ENCODE measurements at places on chromosomes 16 and 17.

GRCh38 chr16:79282806-79283205 lies 317.7 kb downstream of the MAF start:
- no peak for DNase-seq

DNA sequence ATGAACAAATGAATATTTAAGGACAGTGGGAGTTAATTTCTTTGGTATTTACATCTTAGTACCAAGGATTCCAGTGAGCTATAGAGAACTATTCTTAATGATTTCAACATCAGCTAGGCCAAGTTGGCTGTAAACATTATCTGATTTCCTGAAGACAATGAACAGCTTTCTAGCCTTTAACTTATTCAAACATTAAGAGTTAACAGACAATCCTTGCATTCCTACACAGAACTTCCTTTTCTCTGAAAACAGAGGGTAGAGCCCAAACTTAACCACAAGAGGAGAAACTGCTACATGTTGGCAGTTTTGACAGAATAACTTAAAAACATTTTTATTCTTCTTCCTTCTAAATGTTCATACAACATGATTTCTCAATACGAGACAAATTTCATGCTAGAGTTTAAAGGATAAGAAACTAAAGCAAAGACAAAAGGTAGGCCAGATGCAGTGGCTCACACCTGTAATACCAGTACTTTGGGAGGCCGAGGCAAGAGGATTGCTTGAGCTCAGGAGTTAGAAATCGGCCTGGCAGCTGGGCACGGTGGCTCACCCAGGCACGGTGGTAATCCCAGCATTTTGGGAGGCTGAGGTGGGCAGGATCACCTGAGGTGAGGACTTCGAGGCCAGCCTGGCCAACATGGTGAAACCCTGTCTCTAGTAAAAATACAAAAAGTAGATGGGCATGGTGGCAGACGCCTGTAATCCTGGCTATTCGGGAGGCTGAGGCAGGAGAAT lies 4.4 kb downstream of the CRLF3 start:
- no peak for DNase-seq

GRCh38 chr17:59315866-59316265 lies 15.6 kb upstream of the YPEL2 start:
- DNase-seq: no peak

DNA sequence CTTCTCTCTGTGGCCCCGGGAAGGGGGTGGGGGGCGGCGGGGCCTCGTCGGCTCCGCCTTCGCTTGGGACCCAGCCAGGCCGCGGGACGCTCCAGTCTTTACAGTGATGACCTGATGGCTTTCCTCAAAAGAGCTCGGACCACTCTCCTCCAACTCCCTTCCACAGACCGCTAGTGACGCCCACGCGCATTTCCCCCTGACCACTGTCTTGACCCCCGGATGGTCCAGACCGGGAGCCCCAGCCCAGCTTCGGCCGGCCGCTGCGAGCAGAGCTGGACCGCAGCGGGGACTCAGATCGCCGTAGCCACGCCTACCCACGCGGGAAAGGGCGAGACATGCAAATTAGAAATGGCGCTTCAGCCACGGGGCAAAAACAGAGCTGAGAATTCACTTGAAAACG lies 81.6 kb upstream of the RNU2-1 start:
- DNase-seq: no peak

DNA sequence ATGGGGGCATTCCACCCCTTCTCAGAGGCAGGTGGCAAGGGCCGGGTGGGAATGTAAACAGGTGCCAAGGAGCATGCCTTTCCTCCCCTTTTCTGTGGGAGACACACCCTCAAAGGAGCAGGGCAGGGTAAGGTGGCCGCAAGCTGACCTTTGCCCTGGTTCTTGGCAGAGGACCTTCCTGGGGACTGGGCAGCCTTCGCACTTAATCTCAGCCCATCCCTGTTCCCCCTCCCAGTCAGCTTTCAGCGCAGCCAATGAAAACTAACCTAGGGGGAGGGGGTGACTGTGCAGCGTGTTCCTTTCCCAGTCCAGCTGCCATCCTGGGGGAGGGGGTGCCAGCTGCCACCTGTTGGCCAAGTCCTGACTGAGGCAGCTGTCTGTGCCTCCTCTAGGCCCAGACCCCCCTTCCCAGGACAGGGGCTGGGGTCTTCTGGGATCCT lies 2.8 kb downstream of the TRAF4 start:
- no peak for DNase-seq

- no peak for DNase-seq
Measured at GRCh38 chr16:31071861-31072260, 2.2 kb downstream of the ZNF668 start.

DNA sequence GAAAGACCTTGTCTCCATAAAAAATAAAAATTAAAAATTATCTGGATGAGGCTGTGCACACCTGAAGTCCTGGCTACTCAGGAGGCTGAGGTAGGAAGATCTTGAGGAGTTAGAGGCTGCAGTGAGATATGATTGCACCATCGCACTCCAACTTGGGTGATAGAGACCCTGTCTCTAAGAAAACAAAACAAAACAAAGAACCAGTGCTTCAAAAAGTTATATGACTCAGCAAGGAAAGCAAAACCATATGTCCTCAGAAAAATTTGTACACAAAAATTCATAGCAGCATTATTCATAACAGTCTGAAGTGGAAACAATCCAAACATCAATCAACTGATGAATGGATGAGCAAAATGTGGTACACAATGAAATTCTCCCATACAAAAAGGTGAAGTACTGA lies 48.9 kb downstream of the SLFN5 start:
- no peak for DNase-seq

DNA sequence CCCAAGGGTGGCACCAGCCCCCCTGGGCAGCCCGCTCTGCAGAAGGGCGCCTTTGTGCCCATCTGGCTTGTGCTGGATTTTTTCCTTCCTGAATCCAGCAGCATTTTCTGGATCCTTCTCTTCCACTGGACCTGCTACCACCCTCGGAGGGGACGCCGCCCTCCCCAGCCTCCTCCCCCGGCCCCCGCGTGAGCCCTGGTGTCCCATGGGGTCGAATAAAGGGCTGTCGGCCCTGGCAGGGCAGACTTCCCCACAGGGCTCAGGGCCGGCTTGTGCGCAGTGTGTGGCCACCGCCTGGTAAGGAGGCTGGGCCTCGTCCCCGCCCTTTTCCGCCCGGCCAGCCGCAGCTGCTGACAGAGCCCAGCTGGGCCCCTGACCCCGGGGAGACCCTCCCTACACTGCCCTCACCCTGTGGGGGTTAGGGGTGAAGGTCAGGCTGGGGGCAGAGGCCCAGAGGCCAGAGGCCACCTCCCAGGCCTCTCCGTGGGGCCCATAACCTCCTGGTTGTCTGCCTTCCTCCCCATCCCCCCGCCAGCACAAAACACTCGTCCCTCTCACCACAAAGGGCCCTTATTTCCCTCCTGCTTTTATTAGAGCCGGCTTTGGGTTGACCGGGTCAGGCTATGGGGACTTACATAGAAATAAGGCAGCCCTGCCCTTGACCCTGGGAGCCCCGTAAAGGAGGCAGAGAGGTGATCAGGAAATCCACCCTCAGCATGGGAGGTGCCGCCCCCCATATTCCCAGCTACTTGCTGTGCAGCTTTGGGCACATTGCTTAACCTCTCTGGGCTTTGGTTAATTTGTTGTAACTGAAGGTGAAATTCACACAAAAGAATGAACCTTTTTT lies 179.3 kb upstream of the CIBAR2 start:
- DNase-seq: peak; percentile 91

Data from HuH-7.5 (cell line).